ENCODE measurements at places on chromosomes 3 and 15.

DNA sequence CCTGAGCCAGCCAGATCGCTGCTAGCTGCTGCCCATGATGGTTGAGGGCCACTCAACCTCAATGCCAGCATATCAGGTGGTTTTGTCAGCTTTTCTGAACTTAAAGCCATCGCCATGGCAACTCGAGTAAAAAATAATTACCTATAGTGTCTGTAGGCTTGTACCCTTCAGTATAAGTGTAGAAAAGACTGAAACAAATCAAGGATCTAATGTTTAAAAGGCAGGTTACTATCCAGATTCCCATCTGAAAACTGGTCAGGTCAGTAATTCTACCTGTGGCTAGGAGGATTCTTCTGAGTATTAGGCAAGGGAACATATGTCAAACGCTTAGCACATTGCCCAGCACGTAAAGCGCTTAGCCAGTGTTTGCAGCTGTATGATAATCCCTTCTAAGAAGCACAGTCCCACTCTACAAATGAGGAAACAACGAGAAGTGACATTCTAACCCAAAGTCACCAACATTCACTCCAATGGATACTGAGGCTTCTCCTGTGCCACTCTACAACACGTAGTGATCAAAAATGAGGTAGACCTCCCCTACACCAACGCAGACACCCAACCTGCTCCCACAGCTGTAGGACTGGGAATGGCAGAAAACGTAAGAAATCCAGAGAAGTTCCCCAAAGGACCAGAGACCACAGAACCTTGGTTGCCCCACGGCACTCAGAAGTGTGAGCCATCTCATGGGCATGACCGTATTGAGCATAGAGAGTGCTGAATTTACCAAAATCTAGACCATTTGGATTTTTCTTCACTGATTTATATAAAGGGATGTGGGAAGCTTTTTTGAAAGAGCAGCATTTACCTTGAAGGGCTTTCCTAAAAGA is 55.3 kb downstream of the SLTM start:
- no peak for DNase-seq

- no peak for DNase-seq
Observed at GRCh38 chr3:25584011-25584789, 80.5 kb downstream of the TOP2B start.

- DNase-seq, result no peak
Observed at GRCh38 chr3:73706771-73707170, 82.0 kb upstream of the PDZRN3 start.

GRCh38 chr3:148158210-148158609 is 539.5 kb upstream of the AGTR1 start:
- no peak for DNase-seq

DNA sequence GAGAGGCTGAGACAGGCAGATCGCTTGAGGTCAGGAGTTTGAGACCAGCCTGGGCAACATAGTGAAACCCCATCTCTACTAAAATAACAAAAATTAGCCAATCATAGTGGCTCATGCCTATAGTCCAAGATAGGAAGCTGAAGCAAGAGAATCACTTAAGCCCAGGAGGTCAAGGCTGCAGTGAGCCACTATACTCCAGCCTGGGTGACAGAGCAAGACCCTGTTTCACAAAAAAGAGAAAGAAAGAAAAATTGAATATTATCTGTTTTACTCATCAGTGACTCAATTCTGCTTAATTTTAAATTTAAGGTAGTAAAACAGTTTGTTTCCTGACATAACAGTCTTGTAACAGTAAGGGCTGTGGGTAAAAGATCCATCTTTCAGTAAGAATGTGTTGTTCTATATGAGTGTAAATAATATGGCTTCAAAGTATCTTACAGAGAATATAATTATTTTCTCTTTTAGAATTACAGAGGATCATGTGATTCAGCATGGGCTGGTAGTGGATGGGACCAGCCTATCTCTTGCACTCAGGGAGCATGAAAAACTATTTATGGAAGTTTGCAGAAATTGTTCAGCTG is 85.8 kb downstream of the ATP11B start:
- DNase-seq, result no peak

DNA sequence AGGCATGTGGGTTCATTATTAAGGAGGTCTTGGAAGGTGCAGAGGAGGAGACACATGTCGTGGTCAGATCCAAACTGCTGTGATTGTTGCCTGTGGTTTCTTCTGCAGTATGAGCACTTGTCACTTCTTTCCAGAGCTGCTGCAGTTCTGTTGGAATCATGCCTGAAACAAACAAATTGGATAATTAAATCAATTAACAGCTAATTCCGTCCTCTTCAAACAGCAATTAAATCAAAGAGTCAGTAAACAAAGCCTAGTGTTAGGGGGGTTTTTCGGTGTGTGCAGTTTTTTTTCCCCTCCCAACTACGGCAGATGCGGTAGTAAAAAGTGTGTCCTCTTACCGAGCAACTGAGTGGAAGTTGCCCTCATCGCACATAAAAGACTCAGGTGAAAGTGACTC is 542.2 kb downstream of the FOXP1 start:
- no peak for DNase-seq

- DNase-seq, result no peak
Observed at GRCh38 chr15:84681831-84682230, 23.8 kb upstream of the NMB start.

DNA sequence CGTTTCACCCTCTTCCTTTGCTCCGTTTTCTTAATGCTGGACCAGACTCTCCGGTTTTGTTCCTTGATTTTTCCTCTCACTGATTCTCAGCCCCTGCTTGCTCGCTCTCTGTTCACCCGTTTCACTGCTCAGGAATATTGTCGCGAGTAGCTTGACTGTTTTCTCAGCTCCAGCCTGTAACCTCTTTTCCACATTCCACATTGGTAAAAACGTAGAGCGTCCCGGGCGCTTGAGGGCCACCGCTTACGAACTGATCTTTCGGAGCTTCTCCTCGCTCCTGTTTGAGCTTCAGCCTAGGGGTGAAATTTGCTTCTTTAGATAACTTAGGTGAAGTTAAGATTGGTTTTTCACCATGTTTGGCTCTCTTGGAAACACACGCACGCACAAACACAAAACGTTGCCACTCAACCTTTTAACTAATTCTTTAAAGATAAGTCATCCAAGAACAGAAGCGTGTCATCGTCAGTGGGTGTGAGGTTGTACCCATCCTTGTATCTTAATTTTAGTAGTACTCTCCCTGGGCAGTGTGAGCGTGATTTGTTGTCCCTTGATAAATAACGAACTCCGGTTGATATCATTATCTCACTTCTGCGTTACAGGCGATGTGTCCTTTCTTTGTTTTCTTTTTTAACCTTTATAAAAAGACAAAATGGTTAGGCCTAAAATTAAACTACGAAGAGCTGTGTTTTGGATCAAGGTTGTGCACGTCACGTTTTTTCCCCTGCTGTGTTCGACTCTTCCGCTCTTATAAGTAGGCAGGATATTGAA is 1.0 kb downstream of the PAK2 start:
- peak; percentile 17 for DNase-seq

DNA sequence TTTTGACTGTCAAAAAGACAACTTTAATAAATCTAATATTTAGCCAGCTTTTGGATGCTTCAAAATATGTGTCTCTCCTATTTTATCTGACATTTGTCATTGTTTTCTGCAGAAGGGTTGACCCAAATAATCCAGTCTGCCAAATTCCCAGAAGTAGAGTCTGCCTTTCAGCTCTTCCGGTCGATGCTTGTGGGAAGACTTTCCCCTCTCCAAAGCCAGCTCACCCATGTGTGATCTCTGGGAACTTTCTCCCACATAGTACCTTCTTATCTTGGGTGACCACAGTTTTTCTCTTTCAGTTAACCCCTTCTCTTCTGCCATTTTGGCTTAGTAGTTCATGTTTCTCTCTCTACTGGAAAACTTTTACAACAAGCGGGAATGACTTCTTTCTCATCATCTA is 94.1 kb downstream of the ASB7 start:
- no peak for DNase-seq

GRCh38 chr15:89150762-89151664 is 62.8 kb downstream of the ABHD2 start:
- DNase-seq, result no peak

GRCh38 chr3:13004376-13004775 is 68.9 kb downstream of the IQSEC1 start:
- DNase-seq, result no peak

- DNase-seq, result no peak
Observed at GRCh38 chr15:29621616-29622015, 200.7 kb downstream of the TJP1 start.

DNA sequence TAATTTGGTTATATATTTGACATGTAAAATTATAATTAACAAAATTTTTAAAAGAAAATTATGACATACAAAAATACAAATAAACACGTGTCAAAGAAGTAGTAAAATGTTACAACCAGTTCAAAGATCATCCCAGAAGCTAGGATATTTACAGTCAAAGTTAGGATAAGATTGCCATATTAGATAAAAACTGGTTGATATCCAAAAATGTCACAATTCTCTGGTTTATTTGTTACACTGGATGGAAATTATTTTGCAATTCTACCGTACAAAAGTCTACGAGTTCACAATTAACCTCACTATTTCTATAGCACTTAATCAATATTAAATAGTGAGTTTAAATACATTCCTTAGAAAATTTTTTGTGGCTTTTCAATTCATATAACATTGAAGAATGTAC is 673.8 kb downstream of the GBE1 start:
- no peak for DNase-seq

DNA sequence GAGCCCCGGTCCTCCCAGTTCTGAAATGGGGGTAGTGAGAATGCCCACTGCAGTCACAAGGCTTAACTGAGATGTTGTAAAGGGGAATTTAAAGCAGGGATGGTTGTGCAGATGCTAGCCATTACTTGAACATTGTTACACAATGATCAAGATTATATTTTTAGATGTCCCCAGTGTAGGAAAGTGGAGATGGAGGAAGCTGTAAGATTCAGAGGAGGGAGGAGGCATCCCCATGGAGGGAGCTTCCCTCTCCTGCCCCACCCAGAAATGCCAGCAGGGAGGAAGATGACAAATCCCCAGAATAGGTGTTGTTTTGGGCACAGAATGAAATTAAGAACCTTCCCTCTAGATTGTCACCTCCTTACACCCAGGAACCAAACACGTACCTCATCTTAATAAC is 46.1 kb downstream of the EFCAB12 start:
- no peak for DNase-seq

- no peak for DNase-seq
Observed at GRCh38 chr15:30065025-30065801, 17.5 kb upstream of the GOLGA8J start.

GRCh38 chr15:29239395-29239794 is 30.2 kb downstream of the NSMCE3 start:
- DNase-seq, result no peak

- no peak for DNase-seq
Observed at GRCh38 chr3:121651684-121652083, 9.0 kb downstream of the HCLS1 start.

DNA sequence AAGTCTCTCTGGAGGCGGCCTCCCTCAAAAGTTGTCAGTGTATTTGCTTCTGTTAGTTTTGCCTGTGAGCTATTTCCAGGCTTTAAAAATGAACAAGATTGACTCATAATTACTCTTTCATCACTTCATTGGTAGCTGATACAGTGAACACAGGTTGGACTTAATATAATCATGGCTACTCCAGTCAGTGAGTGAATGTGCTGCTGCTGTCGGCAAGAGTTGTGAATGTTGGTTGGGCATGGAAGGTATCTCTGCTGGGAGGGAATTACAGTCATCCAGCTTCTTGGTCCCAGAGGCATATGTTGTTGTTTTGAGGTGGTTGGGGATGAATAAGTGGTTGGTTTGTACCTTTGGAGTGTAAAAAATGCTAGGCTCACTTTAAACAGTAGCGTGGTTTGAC is 11.5 kb downstream of the TCF12 start:
- no peak for DNase-seq

GRCh38 chr15:27844018-27844666 is 255.0 kb downstream of the OCA2 start:
- DNase-seq, result no peak

DNA sequence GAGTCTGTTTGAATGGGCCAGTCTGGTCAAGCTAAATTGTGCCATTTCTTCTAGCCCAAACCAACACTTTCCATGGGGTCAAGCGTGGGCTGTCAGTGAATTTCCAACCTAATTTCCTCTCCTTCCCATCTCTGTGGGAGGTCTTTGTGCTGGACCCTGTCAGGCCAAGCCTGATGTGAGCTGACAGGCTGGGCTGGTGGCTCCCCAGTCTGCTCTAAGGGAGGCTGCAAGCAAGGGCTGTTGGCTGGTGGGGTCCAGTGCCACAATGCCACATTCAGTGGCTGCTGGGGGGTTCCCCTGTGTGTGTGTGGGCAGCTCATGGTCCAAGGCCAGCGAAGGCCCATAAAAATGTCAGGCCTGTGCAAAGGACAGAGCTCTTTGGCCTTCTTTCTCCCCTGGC is 216.1 kb downstream of the OPA1 start:
- DNase-seq, result no peak

DNA sequence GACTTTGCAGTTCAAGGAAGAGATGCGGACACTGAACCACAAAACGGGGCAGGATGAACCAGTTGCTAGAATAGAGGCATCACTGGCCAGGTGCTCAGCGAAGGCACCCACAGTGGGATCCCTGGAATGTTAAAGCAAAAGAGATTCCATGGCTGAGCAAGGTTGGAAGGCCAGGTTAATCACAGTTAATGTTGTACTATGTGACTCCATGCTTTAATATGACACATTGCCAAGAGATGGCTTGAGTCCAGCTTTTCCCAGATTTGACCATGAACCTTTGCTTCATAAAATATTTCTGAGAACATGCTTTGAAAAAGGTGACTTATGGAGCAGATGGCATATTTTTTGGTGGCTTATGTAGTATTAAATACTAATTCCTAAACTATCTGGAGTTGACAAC is 76.2 kb upstream of the CMTM7 start:
- DNase-seq, result no peak

GRCh38 chr3:135862361-135862760 is 103.2 kb upstream of the PPP2R3A start:
- no peak for DNase-seq

DNA sequence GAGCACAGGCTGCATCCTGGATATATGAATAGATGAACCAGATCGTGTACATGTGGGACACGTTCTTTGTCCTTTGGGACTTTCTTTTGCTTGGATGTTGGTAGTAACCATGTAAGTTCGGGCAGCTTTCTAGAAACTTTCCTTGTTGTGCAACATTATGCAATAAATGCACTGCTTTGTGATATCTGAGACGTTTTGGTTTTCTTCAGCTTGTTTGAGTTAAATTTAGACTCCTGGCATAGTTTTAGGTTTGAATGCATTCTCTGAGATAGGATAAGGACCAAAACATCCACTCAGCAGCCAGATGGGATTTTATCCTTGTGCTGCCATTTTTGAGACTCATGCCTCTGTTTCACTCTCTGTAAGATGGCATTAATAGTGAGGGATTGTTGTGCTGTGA is 158.9 kb downstream of the IGF1R start:
- DNase-seq, result no peak

All from stimulated activated CD4-positive, alpha-beta T cell treated with anti-CD3 and anti-CD28 coated beads, TNF-alpha, amount 100 ng/mL, for 4 hours (primary cell).